ENCODE measurements at places on chromosomes 2 and 18. TPM values are rescaled to one million over a fixed set of nuclear protein-coding genes. Genes with fewer than 3 reads are reported as not detected.

Gene M1AP
- not detected for polyA plus RNA-seq

Gene ZNF521
- polyA plus RNA-seq, result 2.9 TPM

Gene PNKD
- 91.2 TPM for polyA plus RNA-seq

Gene PDCD1
- polyA plus RNA-seq, result not detected

Gene RFTN2
- 8.8 TPM for polyA plus RNA-seq

Gene ARHGAP28
- 0.05 TPM for polyA plus RNA-seq

Gene COL3A1
- 875 TPM for polyA plus RNA-seq

Gene CHRND
- not detected for polyA plus RNA-seq

Gene DNAH7
- 2.7 TPM for polyA plus RNA-seq

Gene MDH1B
- 1.0 TPM for polyA plus RNA-seq

Gene TNFAIP6
- polyA plus RNA-seq, result 0.75 TPM

Gene GREB1
- 0.13 TPM for polyA plus RNA-seq

Gene FIGN
- 1.6 TPM for polyA plus RNA-seq

Gene PPP4R1
- polyA plus RNA-seq, result 38.4 TPM

Gene SNORC
- polyA plus RNA-seq, result 5.1 TPM

Gene RIOK3
- 66.5 TPM for polyA plus RNA-seq

Gene SLC30A3
- polyA plus RNA-seq, result 4.0 TPM

Gene LHCGR
- not detected for polyA plus RNA-seq

Gene LOXL3
- polyA plus RNA-seq, result 6.4 TPM

Gene IGFBP2
- polyA plus RNA-seq, result 1,436 TPM

Gene CTNNA2
- 0.05 TPM for polyA plus RNA-seq

Gene PPIL3
- polyA plus RNA-seq, result 39.2 TPM

Gene ADD2
- 0.15 TPM for polyA plus RNA-seq

Gene SP140
- 0.13 TPM for polyA plus RNA-seq

Gene SPC25
- polyA plus RNA-seq, result 1.0 TPM

Gene RIT2
- polyA plus RNA-seq, result not detected

Gene RAPH1
- polyA plus RNA-seq, result 6.4 TPM

Gene DTNA
- 59.0 TPM for polyA plus RNA-seq

Gene DAW1
- not detected for polyA plus RNA-seq

Gene SP9
- polyA plus RNA-seq, result 0.23 TPM

Gene DOK6
- 2.1 TPM for polyA plus RNA-seq

Gene TUBA3E
- polyA plus RNA-seq, result not detected

Gene RESP18
- polyA plus RNA-seq, result not detected

Data from aorta (tissue), 5 donors.